Ovary (tissue), 10 donors: ENCODE measurements at places on chromosomes 11 and 22. TPM values are rescaled to one million over a fixed set of nuclear protein-coding genes. Genes with fewer than 3 reads are reported as not detected.
A peak's percentile ranks its signal among the peaks of the same experiment; 100 is the strongest.

DNA sequence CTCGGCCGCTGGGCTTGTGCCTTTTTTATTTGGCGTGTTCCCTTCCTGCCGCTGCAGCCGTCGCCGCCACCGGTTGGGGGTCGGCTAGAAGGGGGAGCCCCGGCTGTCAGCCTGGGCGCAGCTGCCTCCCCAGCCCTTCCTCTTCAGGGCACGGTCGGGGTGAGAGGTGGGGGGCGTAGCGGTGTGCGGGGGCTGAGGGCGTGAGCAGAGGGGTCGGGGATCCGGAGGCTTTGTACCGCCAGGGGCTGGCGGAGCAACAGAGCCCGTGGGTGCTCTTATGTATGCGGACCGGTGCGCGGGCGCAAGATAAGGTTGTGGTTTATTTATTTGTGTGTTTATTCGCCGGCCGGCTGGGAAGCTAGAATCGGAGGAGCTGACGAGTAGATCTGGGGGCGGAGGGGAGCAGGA is 477 bp downstream of the ZBTB16 start:
- peaks cover 16% of the 10 kb centered on the region for H3K4me1 ChIP-seq
- peaks cover 3% of the 10 kb centered on the region for H3K36me3 ChIP-seq
- DNase-seq: no peak
- H3K27ac ChIP-seq: peak overlapping the region; percentile 100
- H3K27me3 ChIP-seq: no peaks in the 10 kb centered on the region
- peak overlapping the region; percentile 99 for H3K4me3 ChIP-seq

- H3K27me3 ChIP-seq: no peaks in the 10 kb centered on the region
- H3K4me1 ChIP-seq: peaks cover 9% of the 10 kb centered on the region
- H3K4me3 ChIP-seq: no peak overlapping the region
- no peaks in the 10 kb centered on the region for H3K36me3 ChIP-seq
- no peak for DNase-seq
Measured at GRCh38 chr22:22720201-22720723, 75.8 kb downstream of the GGTLC2 start.

DNA sequence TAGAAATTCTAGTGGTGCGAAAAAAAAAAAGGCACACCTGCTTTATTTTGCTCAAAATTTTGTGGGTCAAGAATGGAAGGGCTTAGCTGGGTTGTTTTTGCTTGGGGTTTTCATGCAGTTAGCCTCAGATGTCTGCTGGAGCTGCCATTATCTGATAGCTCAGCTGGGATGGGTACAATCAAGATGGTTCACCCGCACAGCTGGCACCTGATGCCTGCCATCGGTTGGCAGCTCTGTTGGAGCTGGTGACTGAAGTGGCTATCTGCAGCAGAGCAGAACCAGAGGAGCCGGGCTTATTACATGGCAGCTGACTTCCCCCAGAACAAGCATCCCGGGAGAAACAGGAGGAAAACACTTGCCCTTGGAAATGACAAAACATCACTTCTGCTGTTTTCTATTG is 12.1 kb upstream of the ELFN2 start:
- DNase-seq: no peak
- no peak overlapping the region for H3K27ac ChIP-seq
- no peaks in the 10 kb centered on the region for H3K27me3 ChIP-seq
- no peak overlapping the region for H3K4me3 ChIP-seq
- no peaks in the 10 kb centered on the region for H3K4me1 ChIP-seq

GRCh38 chr11:110522471-110522870 is 92.7 kb downstream of the FDX1 start:
- H3K4me3 ChIP-seq: no peak overlapping the region
- no peak overlapping the region for H3K27ac ChIP-seq
- H3K36me3 ChIP-seq: no peaks in the 10 kb centered on the region
- H3K27me3 ChIP-seq: no peaks in the 10 kb centered on the region

- no peaks in the 10 kb centered on the region for H3K36me3 ChIP-seq
- no peaks in the 10 kb centered on the region for H3K27me3 ChIP-seq
- H3K4me1 ChIP-seq: peaks cover 1% of the 10 kb centered on the region
- no peak for DNase-seq
- H3K4me3 ChIP-seq: no peak overlapping the region
Measured at GRCh38 chr11:73047773-73048371, 94.2 kb downstream of the FCHSD2 start.

GRCh38 chr11:87295237-87295636 is 257.5 kb downstream of the TMEM135 start:
- H3K4me1 ChIP-seq: no peaks in the 10 kb centered on the region
- H3K27ac ChIP-seq: no peak overlapping the region
- H3K4me3 ChIP-seq: no peak overlapping the region

Gene RTN4RL2
- total RNA-seq: 2.0 TPM

Gene GGT5
- 34.0 TPM for total RNA-seq
